ENCODE measurements at places on chromosomes 11 and 22. TPM values are rescaled to one million over a fixed set of nuclear protein-coding genes. Genes with fewer than 3 reads are reported as not detected.

Gene HTR3B
- not detected for total RNA-seq

Gene E2F8
- total RNA-seq: 0.44 TPM

Gene EXPH5
- total RNA-seq: 3.8 TPM

Gene CD248
- total RNA-seq: 2.0 TPM

Gene CRYBB2
- 0.28 TPM for total RNA-seq

Gene OR51B2
- not detected for total RNA-seq

Gene LRRC4C
- 0.34 TPM for total RNA-seq

Gene CHST1
- total RNA-seq: 0.47 TPM

Gene DUSP8
- total RNA-seq: 23.5 TPM

Gene HEPHL1
- total RNA-seq: not detected

Gene DTX4
- total RNA-seq: 6.2 TPM

Gene APOA1
- not detected for total RNA-seq

Gene TSGA10IP
- not detected for total RNA-seq

Gene MAPK8IP2
- total RNA-seq: 2.3 TPM

Gene GGT5
- 11.8 TPM for total RNA-seq

Gene POTEH
- not detected for total RNA-seq

Gene C11orf42
- total RNA-seq: not detected

Gene MCM5
- 11.7 TPM for total RNA-seq

Gene SLC5A4
- 0.12 TPM for total RNA-seq

Gene PDGFD
- 17.9 TPM for total RNA-seq

Gene LRRC10B
- total RNA-seq: 0.54 TPM

Gene PHF21B
- total RNA-seq: not detected

Gene BEST1
- 2.4 TPM for total RNA-seq

Gene LRRC74B
- total RNA-seq: not detected

Gene ESRRA
- 40.4 TPM for total RNA-seq

Gene ZNF280B
- 1.0 TPM for total RNA-seq

Gene KCNJ11
- 5.5 TPM for total RNA-seq

Gene CABP4
- total RNA-seq: 0.69 TPM

Gene PNPLA3
- total RNA-seq: 0.70 TPM

Gene ACTN3
- total RNA-seq: not detected

Gene TIMP3
- 87.0 TPM for total RNA-seq

Gene AMOTL1
- 17.0 TPM for total RNA-seq

Gene ARVCF
- 7.3 TPM for total RNA-seq
